ENCODE measurements at places on chromosomes 12 and 14.

DNA sequence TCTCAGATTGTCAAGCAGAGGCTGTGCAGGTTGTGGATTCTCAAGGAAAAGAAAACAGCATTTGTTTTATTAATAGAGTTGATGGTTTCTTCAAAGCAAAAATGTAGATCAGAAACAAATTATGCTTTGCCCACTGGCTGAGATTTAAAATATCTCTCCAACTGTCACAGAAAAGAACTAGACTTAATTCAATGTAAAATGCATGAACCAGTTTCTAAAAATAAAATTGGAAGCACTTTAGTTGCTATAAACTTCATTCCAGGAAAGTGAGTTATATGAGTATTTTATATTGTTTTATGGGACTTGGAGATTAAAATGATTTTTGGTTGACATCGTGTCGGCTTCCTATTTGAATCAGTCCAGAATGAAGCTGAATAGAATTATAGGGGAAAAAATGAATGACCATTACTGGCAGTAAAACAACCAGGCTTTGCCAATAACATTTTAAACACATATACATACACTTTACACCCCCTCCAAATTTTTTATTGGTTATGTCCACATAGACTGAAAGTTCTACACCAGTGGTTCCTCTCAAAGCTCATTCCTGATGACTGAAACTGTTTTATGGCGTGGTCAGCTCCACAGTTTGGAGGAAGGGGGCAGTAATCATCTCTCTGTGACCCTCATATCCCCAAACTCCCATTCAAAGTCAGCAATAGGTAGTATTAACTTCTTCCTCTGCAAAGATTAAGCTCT lies 55.5 kb upstream of the DAAM1 start:
- DNase-seq = no peak
- no peak overlapping the region for H3K27ac ChIP-seq
- no peaks in the 10 kb centered on the region for H3K27me3 ChIP-seq
- no peaks in the 10 kb centered on the region for H3K36me3 ChIP-seq

GRCh38 chr12:32005496-32006125 lies 46.4 kb downstream of the RESF1 start:
- no peaks in the 10 kb centered on the region for H3K36me3 ChIP-seq
- no peaks in the 10 kb centered on the region for H3K27me3 ChIP-seq
- no peak overlapping the region for H3K27ac ChIP-seq
- H3K4me3 ChIP-seq = no peak overlapping the region
- DNase-seq = no peak
- H3K4me1 ChIP-seq = no peaks in the 10 kb centered on the region

DNA sequence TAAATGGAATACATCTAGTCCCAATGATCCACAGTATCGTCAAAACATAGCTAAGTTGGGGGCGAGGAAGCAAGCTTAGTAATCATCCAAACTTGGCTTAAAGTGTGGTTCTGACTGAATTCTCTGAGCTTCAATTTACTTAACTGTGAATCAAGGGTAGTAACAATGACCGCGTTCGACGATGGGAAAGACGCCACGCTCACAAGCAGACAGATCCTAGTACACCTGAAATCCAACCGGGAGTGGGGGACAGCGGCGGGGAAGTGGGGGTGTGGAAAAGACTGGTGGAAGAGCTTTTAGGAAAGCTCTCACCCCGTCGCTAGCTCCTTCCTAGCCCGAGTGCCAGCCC lies 433 bp downstream of the COX16 start:
- H3K27me3 ChIP-seq = no peaks in the 10 kb centered on the region
- peaks cover 11% of the 10 kb centered on the region for H3K4me1 ChIP-seq
- H3K27ac ChIP-seq = peak overlapping the region; percentile 83
- no peak for DNase-seq

- DNase-seq = no peak
- H3K27ac ChIP-seq = no peak overlapping the region
- no peaks in the 10 kb centered on the region for H3K36me3 ChIP-seq
- H3K27me3 ChIP-seq = no peaks in the 10 kb centered on the region
- no peaks in the 10 kb centered on the region for H3K4me1 ChIP-seq
Measured at GRCh38 chr12:82507686-82508085, 149.4 kb downstream of the METTL25 start.

DNA sequence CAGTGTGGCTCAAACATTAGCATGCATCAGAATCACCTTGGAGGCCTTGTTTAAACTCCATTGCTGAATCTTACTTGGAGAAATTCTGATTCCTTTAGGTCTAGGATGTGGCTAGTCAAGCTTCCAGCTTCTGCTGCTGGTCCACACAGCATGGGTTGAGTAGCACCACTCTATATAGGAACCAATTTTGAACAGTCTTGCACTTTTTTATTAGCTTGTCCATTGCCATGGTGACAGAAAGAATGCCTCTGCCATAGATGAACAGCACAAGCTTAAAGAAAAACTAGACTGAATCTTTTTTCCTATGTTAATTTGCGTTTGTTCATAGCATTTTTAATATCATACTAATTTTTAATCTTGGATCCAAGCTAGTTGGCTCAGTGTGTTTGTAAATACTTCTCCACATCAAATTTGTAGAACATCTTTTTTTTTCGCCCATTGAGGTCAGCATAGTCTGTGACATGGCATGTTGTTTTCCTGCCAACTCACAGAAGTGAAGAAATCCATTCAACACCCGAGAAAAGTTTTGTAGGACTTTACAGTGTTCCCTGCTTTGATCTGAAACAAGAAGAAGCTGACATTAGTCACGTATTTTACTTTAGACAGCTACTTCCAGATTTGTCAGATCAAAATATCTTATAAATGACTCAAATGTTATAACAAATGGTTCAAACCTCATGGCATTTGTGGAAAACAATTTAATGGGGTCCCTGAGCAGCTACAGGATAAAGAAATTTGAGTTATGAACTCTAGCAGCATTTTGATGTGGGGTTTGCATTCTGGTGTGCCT lies 438.8 kb downstream of the EGLN3 start:
- H3K27ac ChIP-seq = no peak overlapping the region
- H3K4me1 ChIP-seq = no peaks in the 10 kb centered on the region
- H3K4me3 ChIP-seq = no peak overlapping the region
- no peaks in the 10 kb centered on the region for H3K27me3 ChIP-seq

GRCh38 chr12:89840162-89840922 lies 131.7 kb upstream of the ATP2B1 start:
- H3K4me1 ChIP-seq = no peaks in the 10 kb centered on the region
- H3K27me3 ChIP-seq = no peaks in the 10 kb centered on the region
- H3K4me3 ChIP-seq = no peak overlapping the region

DNA sequence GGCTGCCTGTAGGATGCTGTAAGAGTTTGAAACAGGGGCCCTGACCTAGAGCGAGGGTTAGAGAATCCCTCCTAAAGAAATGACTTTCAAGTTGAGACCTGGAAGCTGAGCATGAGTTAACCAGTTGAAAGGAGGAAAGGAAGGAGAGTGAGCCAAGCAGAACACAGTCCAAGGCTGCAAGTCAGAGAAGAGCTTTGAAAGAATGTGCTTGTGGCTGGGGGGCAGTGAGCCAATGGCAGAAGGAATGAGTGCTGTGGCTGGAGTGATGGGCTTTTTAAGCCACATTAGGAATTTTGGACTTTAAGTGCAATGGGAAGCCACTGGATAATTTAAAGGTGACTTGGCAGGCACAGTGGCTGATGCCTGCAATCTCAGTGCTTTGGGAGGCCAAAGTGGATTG lies 18.1 kb downstream of the CDKN1B start:
- no peaks in the 10 kb centered on the region for H3K27me3 ChIP-seq
- no peaks in the 10 kb centered on the region for H3K36me3 ChIP-seq
- H3K27ac ChIP-seq = no peak overlapping the region
- H3K4me3 ChIP-seq = no peak overlapping the region

- no peaks in the 10 kb centered on the region for H3K27me3 ChIP-seq
- H3K27ac ChIP-seq = no peak overlapping the region
- no peaks in the 10 kb centered on the region for H3K4me1 ChIP-seq
- no peaks in the 10 kb centered on the region for H3K36me3 ChIP-seq
- no peak overlapping the region for H3K4me3 ChIP-seq
Measured at GRCh38 chr12:31029468-31029867, 44.2 kb upstream of the DDX11 start.

DNA sequence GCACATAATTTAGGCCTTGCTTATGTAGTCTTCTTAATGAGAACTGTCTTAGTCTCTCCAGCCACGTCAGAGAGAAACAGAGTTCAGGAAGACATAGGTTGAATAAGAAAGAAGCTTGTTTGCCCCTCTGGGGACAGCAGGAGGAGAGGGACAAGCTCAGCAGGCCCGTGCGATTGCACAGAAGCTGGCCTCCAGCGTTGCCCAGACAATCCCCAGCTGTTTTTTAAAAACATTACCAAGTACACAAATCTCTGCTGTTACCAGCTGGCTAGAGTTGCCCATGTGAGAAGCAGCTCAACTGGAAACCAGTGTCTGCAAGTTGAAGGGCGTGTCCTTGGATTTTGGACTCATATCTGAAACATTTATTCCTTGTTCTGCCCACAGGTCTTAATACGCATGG lies 232.6 kb downstream of the EFCAB11 start:
- no peak for DNase-seq
- H3K4me1 ChIP-seq = peaks cover 22% of the 10 kb centered on the region
- H3K36me3 ChIP-seq = no peaks in the 10 kb centered on the region
- no peak overlapping the region for H3K27ac ChIP-seq

DNA sequence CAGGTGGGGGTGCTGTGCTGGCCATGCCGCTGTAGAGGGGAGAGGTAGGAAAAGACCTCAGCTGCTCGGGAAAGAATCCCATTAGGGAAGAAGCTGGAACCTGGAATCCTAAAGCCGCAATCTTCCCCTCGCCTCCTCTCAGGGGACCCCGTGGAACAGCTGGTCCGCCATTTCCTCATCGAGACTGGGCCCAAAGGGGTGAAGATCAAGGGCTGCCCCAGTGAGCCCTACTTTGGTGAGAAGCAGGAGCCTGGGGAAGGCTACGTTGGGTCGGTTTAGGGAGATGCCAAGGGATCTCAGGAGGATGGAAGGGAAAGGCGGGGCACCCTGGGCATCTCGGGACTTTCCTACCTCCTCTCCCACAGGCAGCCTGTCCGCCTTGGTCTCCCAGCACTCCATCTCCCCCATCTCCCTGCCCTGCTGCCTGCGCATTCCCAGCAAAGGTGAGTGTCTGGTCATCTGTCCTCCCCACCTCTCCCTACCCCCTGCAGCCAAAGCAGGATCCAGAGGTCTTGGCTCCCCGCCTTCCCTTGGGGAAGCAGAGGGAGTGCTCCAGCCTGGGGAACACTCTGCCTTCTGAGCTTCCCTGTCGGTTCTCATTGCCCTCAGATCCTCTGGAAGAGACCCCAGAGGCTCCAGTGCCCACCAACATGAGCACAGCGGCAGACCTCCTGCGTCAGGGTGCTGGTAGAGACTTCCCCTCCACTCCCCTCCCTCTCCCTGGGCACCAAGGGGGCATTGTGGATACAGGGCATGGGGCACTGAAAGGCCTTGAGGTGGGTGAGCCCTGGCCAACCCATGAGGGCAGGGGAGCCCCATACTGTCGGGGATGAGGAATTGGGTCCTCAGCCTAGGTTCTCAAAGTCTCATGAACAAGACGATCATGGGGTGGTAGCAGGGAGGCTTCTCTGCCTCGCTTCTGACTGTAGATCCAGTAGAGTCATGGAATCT lies 12.4 kb downstream of the TNS2 start:
- H3K4me1 ChIP-seq = peaks cover 46% of the 10 kb centered on the region
- peaks cover 82% of the 10 kb centered on the region for H3K36me3 ChIP-seq
- peak; percentile 61 for DNase-seq
- H3K27ac ChIP-seq = peak overlapping the region; percentile 51

GRCh38 chr14:105883066-105884005 lies 357.0 kb downstream of the TMEM121 start:
- H3K27ac ChIP-seq = no peak overlapping the region
- H3K4me3 ChIP-seq = no peak overlapping the region
- no peaks in the 10 kb centered on the region for H3K36me3 ChIP-seq
- peak; percentile 53 for DNase-seq

GRCh38 chr12:62032870-62033269 lies 227.3 kb upstream of the USP15 start:
- DNase-seq = no peak
- H3K4me3 ChIP-seq = no peak overlapping the region
- no peaks in the 10 kb centered on the region for H3K27me3 ChIP-seq
- no peak overlapping the region for H3K27ac ChIP-seq

- no peaks in the 10 kb centered on the region for H3K36me3 ChIP-seq
- DNase-seq = no peak
- H3K27ac ChIP-seq = no peak overlapping the region
- no peak overlapping the region for H3K4me3 ChIP-seq
Measured at GRCh38 chr12:117790198-117790597, 178.6 kb downstream of the KSR2 start.

- H3K36me3 ChIP-seq = no peaks in the 10 kb centered on the region
- no peak overlapping the region for H3K4me3 ChIP-seq
- no peak for DNase-seq
- H3K27me3 ChIP-seq = no peaks in the 10 kb centered on the region
- peaks cover 19% of the 10 kb centered on the region for H3K4me1 ChIP-seq
Measured at GRCh38 chr12:1666215-1666614, 24.7 kb upstream of the ADIPOR2 start.

DNA sequence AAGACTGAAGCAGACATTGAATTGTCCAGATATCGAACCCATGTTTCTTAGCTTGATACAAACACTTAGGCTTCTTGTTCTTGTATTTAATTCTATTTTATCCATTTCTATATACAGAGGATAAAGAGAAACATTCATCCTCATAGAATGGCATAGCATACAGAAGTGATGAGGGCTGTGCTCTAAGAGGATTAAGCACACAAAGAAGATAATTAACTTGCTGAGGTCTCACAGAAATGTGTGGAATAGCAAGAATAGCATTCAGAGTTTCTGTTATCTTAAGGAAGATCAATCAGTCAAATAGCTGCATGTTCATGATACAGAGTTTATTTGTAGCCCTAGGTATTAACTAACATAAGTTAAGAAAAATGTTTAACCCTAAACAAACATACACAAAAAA lies 27.3 kb upstream of the STRAP start:
- H3K27me3 ChIP-seq = no peaks in the 10 kb centered on the region
- DNase-seq = no peak
- H3K36me3 ChIP-seq = no peaks in the 10 kb centered on the region
- no peak overlapping the region for H3K4me3 ChIP-seq
- H3K4me1 ChIP-seq = no peaks in the 10 kb centered on the region

DNA sequence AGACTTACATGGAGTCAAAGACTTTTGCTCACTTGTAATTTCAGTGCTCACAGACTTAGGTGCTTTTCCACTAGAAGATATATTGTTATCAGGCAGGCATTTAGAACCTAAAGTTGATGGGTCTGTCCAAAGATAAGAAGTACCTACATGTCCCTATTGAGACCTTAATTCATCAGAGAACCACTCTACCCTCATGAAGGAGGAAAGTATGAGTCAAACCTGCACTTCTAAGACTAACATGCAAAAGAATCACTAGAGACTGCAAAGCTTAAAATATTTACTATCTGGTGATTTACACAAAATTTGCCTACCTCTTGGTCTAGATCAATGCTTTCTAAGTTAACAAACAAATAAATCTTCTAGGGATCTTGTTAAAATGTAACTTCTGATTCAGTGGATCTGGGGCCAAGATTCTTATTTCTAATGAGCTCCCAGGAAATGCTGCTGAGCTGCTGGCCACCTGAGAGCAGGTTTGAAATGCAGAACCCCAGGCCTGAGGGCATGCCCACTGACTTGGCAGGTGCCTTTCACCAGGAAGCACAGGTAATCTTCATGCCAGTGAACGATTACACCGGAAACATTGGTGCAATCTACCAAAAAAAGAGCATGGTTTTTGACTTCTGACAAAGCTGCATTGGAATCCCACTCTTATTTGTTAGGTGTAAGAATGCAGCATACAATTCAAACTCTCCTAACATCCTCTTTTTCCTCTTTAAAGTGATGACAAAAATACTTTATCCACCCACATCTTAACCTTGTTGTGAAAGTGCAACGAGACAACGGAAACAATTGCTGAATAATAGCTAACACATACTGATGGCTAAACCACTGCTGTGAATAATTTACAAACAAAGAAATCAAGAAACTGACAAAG lies 214.2 kb downstream of the ADAMTS20 start:
- H3K27me3 ChIP-seq = no peaks in the 10 kb centered on the region
- no peak overlapping the region for H3K27ac ChIP-seq
- H3K36me3 ChIP-seq = no peaks in the 10 kb centered on the region
- no peak overlapping the region for H3K4me3 ChIP-seq

Measured in upper lobe of right lung (tissue), 1 donor.